ENCODE measurements at places on chromosomes 13 and 19.

- no peak for DNase-seq
Measured at GRCh38 chr13:113348591-113348990, 15.3 kb downstream of the GRTP1 start.

DNA sequence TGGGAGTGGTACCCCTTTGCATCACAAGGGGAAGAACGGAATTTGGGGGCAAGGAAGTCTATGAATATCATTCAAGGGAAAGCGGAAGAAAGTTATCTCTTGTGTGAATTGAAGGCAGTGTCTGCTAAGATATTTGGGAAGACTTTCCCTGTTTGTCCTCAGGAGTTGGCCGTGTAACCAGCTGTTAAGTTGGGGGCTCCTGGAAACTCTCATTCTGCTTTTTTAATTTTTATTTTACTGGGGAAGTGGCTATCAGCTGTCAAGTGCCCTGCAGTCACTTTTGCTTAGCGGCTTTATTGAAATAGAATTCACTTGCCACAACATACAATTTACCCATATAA is 2.9 kb downstream of the UPF1 start:
- no peak for DNase-seq

DNA sequence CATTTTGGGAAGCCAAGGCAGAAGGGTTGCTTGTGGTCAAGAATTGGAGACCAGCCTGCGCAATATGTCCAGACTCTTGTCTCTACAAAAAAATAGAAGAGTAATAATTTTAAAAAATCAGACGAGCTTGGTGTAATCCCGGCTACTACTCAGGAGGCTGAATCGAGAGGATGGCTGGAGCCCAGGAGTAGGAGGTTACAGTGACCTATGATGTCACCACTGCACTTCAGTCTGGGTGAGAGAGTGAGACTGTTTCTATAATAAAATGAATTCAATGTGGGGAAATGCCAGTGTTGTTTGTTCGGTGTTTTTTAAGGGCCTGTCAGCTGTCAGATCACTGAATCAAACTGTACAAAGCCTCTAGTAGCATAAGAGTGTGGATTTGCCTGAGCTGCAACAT is 1.2 kb upstream of the FBXL3 start:
- DNase-seq = peak; percentile 68

DNA sequence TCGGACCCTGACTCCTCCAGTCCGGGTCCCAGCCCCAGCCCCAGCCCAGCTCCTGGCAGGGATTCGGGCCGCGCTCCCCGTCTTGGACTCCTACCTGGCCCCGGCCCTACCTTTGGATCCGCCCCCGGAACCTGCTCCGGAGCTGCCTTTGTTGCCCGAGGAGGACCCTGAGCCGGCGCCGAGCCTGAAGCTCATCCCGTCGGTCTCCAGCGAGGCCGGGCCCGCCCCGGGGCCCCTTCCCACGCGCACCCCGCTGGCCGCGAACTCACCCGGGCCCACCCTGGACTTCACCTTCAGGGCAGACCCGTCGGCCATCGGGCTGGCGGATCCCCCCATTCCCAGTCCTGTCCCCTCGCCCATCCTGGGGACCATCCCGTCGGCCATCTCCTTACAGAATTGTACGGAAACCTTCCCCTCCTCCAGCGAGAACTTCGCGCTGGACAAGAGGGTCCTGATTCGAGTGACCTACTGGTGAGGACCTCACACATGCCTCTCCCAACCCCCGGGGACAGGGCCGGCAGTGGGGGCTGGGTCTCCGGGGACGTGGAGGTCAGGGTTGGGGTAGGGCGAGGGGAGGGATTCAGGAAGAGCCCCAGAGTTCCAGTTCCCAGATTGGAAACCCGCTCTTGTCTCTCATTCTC is 732 bp downstream of the SELENOV start:
- DNase-seq = no peak

DNA sequence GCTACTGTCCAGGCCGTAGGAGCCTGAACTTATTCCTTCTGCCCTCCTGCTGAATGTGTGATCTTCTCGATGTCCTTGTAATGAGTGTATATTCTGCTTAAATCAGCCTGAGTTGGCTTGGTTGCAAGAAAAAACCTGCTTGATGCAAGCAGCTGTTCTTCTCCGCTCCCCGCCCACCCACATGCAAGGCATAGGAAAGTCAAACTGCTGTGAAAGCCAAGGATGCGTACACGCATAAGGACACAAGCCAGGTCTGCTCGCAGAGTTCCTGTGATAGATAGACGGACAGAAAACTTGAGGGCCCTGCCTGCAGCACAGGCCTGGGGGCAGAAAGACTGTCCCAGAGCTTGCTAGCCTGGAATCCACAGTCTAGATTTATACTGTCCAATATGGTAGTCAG is 101.1 kb downstream of the DNAJC15 start:
- no peak for DNase-seq

- DNase-seq = no peak
Measured at GRCh38 chr13:81927347-81927746, 1586.4 kb upstream of the SPRY2 start.

DNA sequence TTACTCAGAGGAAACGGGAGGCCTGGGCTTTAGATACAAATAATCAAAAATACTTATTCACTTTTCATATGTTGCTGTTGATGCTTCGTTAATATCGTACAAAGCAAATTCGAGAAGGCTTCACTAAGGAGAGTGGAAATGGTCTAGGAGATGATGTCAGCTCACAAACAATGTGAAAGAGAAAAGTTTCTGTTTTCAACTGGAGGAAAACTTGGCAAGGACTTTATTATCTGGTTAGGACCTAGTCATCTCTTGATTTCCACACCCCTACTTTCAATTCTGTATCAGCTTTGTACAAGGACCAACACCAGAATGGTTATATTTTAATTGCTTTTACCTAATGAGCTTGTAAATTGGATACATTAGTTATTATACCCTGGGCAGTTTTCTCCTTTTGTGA is 88.0 kb downstream of the SLC10A2 start:
- DNase-seq = no peak

DNA sequence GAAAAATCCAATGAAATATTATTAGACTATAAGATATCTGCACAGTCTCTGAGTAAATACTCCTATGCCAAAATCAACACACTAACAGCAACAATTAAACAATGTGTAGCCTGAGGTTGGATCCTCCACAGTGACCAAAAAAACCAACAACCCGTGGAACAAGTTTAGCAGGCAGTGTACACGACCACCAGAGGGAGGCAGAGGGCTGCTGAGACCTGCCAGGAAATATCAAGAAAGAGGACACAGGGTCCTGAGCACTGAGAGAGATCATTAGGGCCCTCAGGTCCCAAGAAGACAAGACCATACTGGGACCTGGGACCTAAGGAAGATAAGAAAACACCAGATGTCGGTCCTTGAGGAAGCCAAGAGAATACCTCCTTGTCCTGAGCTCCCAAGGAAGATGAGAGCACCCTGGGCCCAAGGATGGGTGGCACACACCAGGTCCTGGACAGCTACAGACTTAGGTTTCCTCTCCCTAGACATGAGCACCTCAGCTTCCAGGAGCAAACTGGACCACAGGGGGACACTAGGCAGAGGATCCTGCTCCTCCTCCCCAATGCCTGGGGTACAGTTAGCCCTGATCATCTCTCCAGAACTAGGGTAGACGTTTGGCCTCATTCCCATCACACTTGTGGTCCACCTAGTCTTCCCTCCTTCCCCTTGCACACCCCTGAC is 822 bp upstream of the ZNF274 start:
- DNase-seq = no peak

GRCh38 chr13:64066711-64067110 is 2651.1 kb upstream of the PCDH20 start:
- no peak for DNase-seq

GRCh38 chr19:41206926-41207750 is 11.9 kb upstream of the AXL start:
- peak; percentile 63 for DNase-seq

GRCh38 chr13:66402066-66402465 is 828.1 kb downstream of the PCDH9 start:
- DNase-seq = no peak

DNA sequence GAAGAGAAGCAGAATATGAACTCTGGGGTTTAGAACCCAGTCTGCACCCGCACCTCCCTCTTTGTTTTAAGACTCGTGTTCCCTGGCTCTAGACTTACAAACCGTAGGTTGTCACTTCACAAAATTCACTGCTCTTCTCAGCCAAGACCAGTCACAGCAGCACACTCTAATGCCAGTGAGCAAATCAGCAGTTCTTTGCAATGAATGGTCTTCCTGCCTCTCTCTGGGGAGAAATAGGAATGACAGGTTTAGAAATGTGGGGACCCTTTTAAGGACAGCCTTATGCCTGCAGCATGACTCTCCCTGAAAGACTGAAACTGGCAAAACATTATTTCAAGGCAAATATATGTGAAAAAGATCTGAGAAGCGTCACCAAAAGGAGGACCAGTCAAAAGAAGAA is 156.9 kb downstream of the KCTD15 start:
- no peak for DNase-seq

- DNase-seq = no peak
Measured at GRCh38 chr19:49165865-49166301, 8.3 kb downstream of the TRPM4 start.

Data from uterus (tissue), 4 donors.